ENCODE measurements at places on chromosomes 5 and 9. TPM values are rescaled to one million over a fixed set of nuclear protein-coding genes. Genes with fewer than 3 reads are reported as not detected.

HRCT1 gene
- 0.87 TPM for total RNA-seq

RIC1 gene
- total RNA-seq = 20.4 TPM

PKD2L2 gene
- not detected for total RNA-seq

TAF11L5 gene
- total RNA-seq = not detected

PLPP7 gene
- total RNA-seq = 4.9 TPM

LRRC70 gene
- 35.0 TPM for total RNA-seq

CERT1 gene
- 46.8 TPM for total RNA-seq

PCDHGA1 gene
- total RNA-seq = 1.4 TPM

HAVCR2 gene
- 0.15 TPM for total RNA-seq

PCDHA6 gene
- 2.3 TPM for total RNA-seq

INSYN2B gene
- total RNA-seq = 4.5 TPM

Measured in endothelial cell (in vitro differentiated cells).